ENCODE measurements at places on chromosomes 7 and 10.

GRCh38 chr7:107394276-107394675, 75.6 kb upstream of the GPR22 start:
- DNase-seq = no peak

DNA sequence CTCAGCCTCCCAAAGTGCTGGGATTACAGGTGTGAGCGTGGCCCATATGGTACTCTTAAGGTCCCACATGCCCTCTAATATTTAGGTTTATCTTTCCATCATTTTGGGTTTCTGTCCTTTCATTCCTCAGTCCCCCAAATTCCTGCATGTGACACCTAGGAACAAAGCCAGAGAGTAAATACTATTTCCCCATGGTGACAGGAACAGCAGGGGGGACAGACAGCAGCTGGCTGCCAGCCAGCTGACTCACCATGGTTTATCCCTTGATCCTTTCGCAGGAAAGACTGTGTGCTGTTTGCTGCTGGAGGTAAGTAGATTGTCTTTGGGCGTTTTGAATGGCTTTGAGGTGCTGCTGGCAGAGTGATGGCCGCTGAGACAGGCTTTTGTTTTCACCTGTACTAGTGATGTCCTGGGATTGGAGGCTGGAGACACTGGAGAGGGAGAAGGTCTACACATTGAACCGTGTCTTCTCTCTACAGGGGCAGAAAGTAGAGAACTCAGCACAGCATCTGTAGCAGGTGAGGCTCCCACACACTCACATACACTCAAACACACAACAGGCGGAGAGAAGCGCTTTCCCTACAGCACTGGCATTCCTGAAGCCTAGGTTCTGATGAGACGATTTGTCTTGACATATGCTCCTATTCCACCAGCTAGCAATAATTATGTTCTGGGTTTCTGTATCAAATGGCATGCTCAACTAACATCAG, 83.7 kb upstream of the EFCAB10 start:
- DNase-seq = no peak

DNA sequence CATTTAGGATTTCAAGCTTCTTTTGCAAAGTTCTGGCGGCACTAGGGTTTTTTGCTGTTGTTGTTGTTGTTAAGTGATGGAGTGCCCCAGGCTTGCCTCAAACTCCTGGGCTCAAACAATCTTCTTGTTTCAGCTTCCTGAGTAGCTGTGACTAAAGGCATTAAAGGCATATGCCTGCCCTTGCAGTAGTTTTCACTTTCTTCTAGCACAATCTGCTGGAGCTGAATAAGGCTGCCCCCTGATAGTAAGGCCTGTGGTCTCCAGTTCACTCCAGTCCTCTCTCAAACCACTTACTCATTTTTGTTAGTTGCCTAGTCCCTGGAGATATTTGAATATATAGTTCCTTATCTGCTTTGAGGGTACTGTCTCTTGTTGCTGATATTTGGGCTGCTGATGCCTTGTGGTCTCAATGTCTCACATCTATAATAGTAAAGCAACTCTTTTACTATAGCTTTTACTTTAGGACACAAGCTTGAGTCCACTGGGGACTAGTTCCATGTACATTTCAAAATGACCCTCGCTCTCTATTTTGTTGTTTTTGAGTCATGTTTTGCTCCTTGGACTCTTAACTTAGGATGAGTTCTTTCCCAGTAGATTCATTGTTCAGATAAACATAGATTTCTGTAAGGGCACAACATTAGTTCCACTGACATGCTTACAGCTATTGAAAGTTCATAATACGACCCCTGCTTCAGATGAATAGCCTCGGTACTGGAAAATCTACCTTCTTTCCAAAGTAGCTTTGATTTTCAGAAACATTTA, 25.5 kb downstream of the PHF14 start:
- no peak for DNase-seq

GRCh38 chr10:130655313-130656186, 519.4 kb downstream of the GLRX3 start:
- no peak for DNase-seq

GRCh38 chr10:104035194-104036068, 50.2 kb downstream of the COL17A1 start:
- DNase-seq = no peak

- no peak for DNase-seq
These were observed 903 bp upstream of the NT5C2 start for GRCh38 chr10:103193820-103194529.

- DNase-seq = no peak
These were observed 140.4 kb upstream of the AUTS2 start for GRCh38 chr7:69457595-69458504.

- DNase-seq = no peak
These were observed 9.2 kb upstream of the EPHA1 start for GRCh38 chr7:143417734-143418383.

GRCh38 chr7:94303118-94303517, 91.6 kb upstream of the COL1A2 start:
- no peak for DNase-seq

GRCh38 chr7:115654384-115655214, 376.0 kb downstream of the TFEC start:
- DNase-seq = no peak

GRCh38 chr10:56823849-56824248, 462.8 kb upstream of the ZWINT start:
- DNase-seq = no peak

- DNase-seq = no peak
These were observed at the start of gene NANOS1 for GRCh38 chr10:119029613-119030420. TSS of gene NANOS1 (plus strand) at chr10:119029714. CDS start at chr10:119029802, 88 bp downstream.

DNA sequence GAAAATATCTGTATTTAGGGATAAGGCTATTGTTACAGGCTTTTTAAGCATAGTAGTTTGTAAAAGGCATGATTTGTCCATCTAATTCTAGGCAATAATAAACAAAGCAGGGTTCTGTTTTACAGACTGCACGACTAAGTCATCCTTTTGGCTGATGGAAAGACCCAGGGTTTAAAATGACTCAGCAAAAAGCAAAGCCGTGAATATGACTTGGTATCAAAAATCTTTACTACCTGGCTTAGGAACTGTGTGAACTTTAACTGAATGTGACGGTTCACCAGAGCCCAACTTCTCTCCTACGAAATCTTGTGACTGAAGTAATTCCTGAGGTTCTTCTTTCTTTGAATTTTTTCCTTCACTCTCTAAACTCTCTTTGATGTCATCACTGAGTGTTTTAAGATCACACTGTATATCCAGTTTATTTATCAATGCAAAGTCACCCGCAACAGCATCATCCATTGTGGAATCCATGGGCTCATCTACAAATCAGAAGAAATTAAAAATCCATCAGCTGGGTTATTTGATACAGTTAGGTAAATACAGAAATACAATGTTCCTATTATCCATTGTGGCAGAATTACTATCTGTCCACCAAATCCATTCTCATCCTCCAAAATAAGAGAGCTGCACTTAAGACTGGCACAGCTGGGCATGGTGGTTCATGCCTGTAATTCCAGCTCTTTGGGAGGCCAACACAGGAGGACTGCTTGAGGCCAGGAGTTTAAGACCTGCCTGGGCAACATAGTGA, 17.0 kb downstream of the ATE1 start:
- DNase-seq = no peak

- DNase-seq = no peak
These were observed 136.0 kb downstream of the CUL2 start for GRCh38 chr10:34954142-34954541.

DNA sequence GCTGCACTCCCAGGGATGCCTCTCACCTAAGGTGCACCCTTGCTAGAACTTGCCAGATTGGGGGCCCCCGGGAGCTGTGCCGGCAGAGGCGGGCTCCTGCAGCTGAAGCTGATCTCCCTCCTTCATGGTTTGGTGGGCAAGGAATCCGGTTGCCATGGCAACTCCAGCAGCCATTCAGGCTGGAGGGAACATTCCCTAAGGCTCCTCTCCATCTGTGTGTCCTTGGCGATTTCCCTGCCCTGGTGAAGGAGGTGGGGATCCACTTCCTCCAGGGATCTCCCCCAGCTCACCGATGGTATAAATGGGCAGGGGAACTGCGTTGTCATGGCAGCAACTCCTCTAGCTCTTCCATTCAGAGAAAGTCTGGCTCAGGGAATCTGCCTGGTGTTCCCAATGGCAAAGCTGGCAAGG, 49.6 kb upstream of the GPR158 start:
- DNase-seq = no peak

GRCh38 chr7:80748363-80749042, 110.1 kb downstream of the CD36 start:
- DNase-seq = no peak

DNA sequence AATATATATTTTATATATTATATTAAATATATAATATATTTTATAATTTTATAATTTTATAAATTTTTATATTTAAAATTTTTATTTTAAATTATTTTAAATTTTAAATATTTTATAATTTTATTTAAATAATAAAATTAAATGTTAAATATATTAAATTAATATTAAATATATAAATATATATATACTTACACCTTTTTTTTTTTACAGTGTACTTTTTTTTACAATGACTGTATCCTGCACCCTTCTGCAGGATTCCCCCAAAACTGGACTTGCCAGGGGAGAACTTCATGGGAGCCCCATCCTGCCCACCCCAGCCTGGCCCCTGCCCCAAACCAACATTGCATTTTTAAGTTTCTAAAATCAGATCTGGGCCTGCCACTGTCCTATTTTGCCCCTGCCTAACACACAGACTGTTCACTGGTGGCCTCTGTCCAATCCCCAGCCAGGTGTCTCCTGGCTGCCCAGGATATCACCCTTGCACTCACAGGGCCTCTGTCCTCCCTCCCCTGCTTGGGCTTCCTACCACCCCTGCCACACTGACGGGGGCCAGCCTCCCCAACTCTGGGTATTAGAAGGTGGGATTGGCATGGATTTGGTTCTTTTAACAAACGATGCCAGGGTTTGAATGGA, 138.0 kb downstream of the ADCY1 start:
- no peak for DNase-seq

DNA sequence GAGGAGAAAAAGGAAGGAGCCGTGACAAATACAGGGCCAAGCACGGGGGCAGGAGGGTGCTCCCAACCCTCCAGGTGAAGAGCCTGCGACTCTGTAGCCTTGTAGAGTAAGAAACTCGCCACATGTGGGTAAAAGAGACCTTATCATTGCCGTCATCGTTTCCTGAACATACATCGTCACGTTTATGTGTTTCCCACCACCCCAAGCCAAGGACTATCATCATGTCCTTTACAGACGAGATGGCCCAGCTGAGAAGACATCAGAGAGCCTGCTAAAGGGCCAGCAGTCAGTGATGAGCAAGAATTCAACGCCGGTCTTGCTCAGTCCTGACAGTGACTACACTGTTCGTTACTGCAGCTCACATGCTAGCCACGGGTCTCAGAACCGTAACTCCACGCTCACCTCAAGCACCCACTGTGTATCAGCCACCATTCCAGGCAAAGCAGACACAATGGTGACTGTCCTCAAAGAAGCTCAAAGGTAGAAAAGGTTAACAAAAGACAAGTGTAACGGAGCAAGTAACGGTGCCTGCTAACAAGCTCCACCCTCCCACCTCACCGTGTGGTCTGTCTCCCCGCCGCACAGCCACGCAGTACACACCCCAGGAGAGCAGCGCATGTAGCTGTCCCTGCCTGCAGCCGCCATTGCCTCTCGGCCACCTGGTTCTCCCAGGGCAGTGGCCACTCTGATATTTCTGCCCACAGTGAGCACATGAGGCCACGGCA, 147.8 kb downstream of the MAD1L1 start:
- DNase-seq = no peak

GRCh38 chr7:2728316-2729030, 40.5 kb downstream of the AMZ1 start:
- DNase-seq = no peak

DNA sequence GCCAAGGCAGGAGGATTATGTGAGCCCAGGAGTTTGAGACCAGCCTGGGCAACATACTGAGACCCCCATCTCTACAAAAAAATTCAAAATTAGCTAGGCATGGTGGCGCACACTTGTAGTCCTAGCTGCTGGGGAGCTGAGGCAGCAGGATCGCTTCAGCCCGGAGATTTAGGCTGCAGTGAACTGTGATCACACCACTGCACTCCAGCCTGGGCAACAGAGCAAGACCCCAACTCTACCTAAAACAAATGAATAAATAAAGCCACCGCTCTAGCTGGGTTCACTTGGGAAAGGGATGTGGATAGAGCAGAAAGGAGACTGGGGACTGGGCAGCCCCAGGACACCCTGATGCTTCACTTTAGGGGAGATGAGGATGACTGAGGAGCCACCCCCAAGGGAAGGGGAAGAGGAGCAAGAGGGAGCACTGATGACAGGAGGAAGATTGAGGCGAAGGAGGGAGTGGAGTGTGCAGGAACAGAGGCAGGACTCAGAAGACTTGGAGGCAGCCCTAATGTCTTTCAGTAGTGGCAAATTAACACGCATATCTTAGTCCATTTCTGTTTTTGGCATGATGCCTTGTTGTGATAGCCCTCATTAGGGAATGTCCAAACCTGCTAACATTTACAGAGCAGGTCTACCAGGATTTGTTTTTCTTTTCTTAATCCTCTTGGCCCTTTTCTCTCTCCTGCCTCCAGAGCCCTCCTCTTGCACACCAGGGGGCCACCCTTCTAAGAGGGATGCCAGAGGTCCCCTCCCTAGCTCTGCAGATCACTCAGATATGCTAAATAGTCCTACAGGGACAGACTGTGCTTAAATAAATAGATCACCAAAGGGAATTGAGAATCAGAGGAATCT, 88.3 kb downstream of the C10orf105 start:
- DNase-seq = no peak

GRCh38 chr10:49596836-49597235, 13.3 kb upstream of the SLC18A3 start:
- DNase-seq = no peak

- DNase-seq = no peak
These were observed 82.6 kb downstream of the CUBN start for GRCh38 chr10:17046989-17047388.

- DNase-seq = no peak
These were observed 15.3 kb upstream of the THSD7A start for GRCh38 chr7:11847336-11847735.

DNA sequence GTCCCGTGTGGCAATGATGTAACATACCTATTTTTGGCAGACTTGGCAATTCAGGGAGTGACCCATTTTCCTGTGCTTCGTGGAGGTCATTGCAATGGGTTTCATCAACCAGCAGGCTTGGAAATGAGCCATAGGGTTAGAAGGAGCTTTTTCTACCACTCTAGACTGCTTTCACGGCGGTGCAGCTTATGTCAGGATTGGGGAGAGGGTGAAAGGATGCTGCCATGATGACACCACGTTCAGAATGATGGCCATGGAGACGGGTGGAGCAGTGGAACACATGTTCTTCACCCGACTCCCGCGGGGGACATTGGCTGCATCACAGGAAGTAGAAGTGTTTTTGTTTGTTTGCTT, 220.2 kb downstream of the EMX2 start:
- DNase-seq = no peak

DNA sequence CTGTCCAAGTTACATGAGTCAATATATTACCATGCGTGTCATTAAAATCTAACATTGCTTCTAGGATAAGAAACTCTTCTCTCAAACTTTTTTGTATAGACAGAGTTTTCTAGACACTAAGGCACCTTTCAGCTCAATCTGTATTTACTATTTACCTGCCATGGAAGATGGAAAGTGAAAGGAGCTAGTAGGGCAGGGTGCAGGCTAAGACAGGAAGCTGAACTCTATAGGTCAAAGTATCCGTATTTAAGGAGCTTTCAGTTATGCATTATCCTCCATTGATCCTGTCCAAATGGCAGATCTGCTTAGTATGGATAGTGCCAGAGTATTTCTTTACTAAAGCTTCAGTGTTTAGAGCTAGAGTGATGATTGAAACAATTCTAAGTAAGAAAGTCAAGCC, 612.8 kb downstream of the IPMK start:
- no peak for DNase-seq

GRCh38 chr10:28664369-28664740, 13.0 kb upstream of the BAMBI start:
- no peak for DNase-seq
